Activated T-cell treated with anti-CD3 and anti-CD28 coated beads for 1 hour (primary cell): ENCODE measurements at places on chromosomes 4 and X.
A peak's percentile ranks its signal among the peaks of the same experiment; 100 is the strongest.

DNA sequence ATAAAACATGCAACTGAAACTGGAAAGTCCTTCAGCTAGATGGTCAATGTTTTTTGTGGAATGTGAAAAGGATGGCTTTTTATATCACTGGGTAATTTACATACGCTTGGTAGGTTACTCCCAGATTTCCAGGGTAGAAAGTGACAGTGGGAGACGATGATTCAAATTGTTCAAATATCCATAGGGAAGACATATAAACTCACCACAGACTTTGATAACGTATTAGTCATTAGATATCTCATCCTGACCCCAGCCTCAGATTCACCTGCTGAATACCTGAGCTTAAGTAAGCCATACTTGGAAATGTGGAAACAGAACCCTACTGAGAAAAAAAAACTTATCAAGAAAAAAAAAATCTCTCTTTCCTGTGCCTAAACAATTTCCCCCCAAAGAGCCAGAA is 169.4 kb downstream of the ZNF674 start:
- no peak for DNase-seq

- DNase-seq = no peak
Measured at GRCh38 chr4:1075809-1076699, 37.3 kb downstream of the RNF212 start.

DNA sequence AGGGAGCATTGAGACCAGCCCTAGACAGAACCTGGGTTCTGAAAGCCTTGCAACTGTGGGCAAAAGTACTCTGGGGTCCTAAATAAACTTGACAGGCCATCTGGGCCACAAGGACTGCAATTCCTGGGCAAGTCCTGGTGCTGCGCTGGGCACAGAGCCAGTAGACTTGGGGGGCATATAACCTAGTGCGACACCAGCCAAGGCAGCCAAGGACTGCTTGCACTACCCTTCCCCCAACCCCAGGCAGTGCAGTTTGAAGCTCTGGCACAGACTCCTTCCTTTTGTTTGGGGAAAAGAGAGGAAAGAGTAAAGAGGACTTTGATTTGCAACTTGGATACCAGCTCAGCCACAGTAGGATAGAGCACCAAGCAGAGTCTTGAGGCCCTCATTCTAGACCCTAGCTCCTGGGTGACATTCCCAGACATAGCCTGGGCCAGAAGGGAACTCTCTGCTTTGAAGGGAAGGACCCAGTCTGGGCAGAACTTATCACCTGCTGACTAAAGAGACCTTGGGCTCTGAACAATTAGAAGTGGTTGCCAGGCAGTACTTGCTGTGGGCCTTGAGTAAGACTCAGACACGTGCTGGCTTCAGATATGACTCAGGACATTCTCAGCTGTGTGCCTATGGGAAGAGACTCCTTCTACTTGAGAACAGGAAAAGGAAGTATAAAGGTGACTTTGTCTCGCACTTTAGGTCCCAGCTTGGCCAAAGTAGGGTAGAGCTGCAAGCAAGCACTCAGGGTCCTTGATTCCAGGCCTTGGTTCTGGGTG is 522.8 kb downstream of the GLUD2 start:
- DNase-seq = no peak

GRCh38 chrX:39956803-39957394 is 140.9 kb downstream of the BCOR start:
- DNase-seq = no peak

- DNase-seq = peak; percentile 0
Measured at GRCh38 chr4:155954118-155954685, 536 bp upstream of the CTSO start.

DNA sequence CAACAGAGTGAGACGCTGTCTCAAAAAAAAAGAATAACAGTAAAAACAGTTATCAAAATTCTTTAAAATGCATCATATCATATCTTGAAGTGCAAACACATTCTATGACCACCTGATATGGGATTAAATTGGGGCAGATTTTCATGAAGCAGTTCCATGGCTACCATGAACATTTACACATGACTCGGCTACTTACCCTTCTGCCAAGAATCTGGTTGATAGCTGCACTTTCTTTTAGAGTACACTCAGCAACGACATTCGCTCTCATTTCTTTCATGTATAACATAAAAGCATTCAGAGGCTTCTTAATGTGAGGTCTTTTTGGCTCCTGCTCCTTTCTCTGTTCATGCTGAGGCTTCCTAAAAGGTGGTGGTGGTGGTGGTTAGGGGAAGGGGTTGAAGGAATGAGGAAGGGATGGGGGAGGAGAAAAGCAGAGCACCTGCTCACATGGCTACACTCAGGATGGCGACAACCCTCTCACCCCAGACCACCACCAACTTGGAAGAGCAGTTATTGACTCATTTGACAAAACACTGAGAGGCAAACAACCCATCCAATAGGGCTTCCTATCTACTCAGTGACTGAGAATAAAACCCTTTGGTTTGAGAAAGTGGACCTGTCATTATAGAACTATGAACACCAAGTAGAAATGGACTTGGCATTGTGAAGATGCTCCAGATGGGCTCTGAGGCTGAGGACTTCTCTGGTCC is 88.5 kb downstream of the HADH start:
- no peak for DNase-seq

DNA sequence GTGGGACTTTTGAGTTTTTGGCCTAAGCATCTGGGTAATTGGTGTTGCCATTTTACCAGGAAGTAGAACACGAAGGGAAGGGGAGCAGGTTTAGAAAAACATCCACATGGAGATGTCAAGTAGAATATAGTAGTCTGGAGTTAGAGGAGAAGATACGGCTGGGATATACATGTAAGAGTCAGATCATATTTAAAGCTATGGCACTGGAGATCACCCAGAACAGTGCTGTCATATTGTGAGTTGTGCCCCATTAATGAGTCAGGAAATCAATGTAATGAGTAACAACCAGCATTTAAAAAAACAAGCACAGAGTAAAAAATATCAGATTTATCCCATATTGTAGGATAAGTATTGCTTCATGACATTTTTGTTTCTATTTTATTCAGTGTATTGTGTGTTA is 4.2 kb downstream of the GSTCD start:
- DNase-seq = no peak

DNA sequence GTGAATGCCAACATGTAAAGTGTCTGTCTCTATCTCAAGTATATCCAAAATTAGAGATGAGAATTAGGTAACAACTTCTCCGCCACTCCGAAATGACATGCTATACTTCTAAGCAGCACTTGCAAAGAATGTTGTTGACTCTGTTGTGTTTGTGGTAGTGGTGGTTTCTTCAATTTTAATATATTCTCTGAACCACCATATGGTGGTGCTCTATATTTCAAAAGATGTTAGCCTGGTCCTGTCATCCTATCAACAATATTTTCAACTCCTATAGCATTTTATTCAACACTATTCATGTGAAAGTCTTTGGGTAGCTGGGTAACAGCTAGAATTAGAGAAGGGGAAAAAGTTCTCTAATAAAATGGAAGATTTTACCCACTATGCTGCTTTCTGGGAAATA is 1622.8 kb upstream of the IGFBP7 start:
- DNase-seq = no peak
